ENCODE measurements at places on chromosomes 3 and 15.

DNA sequence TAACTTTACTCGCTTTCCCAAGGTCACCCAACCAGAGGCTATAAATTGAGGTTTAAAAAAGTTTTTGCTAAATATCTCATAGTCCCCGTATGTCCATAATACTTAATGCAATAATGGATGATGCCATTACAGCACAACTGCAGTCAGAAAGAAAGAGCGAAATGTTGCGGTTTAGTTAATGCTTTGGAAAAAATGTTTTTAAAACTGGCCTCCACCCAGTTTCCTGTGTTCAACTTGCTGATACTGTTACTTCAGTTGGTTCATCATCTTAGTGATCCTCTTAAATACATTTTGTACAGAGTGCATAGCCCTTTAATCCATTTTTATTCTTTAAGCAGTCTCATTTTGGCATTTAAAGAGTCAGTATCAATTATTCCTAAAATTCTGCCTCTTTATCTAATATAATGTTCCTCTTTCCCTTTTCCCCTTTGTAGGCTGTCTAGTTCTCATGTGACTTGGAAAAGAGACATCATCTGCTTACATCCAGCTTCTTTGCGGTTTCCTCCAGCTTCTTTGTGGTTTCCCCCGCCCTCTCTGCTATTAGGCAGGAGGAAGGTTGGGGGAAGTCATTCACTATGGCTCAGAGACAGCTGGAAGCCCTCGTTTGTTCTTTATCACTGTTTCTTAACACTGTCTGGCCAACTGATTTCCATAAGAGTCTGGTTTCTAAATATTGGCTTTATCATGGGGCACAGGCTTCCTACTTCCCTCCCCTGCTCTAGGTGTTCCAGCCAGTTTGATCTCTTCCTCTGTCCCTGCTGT is 154.3 kb downstream of the GOLIM4 start:
- peak; percentile 43 for DNase-seq

DNA sequence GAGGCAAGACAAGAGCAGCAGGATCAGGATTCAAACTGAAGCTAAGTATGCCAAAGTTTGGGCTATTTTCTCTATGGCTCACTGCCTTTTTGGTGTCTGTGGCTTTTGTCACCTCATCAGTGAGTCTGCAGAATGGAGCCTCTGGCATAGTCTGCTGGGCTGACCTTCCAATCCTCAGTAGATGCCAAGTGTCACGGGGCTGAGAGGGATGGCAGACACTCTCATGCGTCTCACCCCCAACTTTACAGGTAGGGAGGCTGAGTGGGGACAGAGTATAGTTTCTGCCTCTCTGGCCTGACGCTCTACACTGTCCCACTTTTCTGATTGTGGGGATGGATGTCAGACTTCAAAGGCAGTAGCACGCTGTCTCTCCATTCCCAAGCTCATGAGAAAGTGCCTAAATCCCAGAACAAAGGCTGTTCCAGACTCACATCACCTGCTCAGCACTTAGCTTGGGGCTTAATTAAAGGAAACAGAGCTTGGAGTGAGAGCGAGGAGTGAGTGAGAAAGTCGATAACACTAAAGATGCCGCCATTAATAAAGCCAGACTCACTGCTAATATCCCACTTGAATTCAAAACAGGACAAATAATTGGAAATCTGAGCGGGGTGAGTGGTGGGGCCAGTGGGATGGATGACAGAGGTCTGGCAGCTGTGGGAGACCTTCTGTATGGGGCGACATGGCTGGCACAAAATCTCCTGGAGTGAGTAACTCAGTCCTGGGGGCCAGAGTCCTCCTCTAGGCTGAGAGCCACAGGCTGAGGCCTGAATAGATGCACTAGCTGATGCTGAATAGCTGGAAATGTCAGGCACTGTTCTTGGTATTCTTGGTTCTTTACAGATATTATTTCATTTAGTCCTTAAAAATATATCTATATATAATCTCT is 78.4 kb upstream of the MRPS22 start:
- no peak for DNase-seq

DNA sequence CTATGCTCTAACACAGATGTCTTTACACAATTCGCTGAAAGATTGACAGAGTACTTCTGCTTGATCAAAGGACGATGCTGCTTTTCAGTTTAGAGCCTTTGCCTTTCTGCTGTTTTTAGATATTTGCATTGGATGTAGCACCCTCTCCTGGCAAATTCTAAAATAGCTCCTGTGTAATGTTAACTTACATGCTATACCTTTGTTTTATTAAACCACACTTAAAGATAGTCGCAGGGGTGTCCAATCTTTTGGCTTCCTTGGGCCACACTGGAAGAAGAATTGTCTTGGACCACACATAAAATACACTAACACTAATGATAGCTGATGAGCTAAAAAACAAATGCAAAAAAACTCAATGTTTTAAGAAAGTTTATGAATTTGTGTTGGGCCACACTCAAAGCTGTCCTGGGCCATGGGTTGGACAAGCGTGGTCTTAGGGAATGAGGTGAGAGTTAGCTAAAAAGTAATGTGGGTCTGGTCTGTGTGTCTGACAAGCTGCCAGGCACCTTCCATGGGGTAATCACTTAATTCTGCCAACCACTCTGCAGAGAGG is 62.9 kb downstream of the ATG7 start:
- peak; percentile 62 for DNase-seq

DNA sequence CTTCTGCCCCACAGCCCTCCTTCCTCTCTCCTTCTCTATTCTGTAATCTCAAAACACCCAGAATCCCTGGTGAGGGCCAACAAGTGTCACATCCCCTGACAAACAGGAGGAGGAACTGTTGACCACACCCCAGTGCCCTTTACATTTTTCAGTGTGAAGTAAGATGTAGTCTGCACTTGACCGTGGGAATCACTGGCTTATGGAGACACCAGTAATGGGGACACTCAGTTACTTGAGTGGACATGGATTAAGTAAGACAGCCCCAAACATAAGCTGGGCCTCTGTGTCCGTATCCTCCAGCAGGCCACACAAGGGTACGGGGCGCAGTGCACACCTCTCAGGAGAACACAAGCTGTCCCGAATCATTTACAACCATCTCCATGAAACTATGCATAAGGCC is 28.4 kb upstream of the LIMD1 start:
- no peak for DNase-seq

DNA sequence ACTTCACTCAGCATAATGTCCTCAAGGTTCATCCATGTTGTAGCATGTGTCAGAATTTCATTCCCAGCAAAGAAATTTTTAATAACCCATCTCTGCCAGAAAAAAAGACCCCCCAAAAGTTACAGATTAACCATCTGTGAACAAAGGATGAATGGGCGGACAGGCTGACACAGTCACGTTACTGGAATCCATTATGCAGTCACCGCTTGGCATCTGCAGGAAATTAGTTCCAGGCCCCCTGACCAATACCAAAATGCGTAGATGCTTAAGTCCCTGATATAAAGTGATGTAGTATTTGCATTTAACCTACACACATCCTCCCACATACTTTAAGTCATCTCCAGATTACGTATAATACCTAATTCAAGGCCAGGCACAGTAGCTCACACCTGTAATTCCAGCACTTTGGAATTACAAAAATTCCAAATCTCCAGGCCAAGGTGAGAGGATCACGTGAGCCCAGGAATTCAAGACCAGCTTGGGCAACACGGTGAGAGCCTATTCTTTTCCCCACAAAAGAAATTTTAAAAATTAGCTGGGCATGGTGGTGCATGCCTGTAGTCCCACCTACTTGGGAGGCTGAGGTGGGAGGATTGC is 1.5 kb upstream of the SLC12A8 start:
- no peak for DNase-seq

GRCh38 chr3:161875483-161875882 is 378.9 kb downstream of the OTOL1 start:
- no peak for DNase-seq

DNA sequence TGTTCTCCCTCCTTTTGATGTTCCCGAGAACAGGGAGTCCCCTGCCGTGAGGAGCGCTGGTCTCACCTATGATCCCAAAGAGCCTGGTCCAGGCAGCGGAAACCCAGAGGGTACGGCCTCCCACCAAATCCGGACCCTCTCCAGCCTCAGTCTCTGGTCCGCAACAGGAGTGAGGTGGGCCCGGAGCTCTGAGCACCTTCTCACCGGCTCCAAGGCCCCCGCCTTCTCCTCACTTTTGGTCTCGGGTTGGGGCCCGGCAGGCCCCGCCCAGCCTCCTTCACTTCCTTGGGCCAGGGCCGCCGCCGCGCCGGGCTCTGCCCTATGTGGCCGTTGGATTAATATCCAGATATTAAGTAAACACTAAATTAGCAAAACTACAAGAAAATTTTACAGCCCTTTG is 5.7 kb upstream of the SKOR1 start:
- DNase-seq: no peak
